ENCODE measurements at places on chromosomes 12 and 14.

- no peak for DNase-seq
Observed at GRCh38 chr12:106098691-106099200, 40.0 kb downstream of the NUAK1 start.

- DNase-seq: peak; percentile 85
Observed at GRCh38 chr14:49861699-49862088, 9.1 kb upstream of the NEMF start.

- no peak for DNase-seq
Observed at GRCh38 chr12:67855103-67855502, 134.1 kb upstream of the IFNG-AS1 start.

DNA sequence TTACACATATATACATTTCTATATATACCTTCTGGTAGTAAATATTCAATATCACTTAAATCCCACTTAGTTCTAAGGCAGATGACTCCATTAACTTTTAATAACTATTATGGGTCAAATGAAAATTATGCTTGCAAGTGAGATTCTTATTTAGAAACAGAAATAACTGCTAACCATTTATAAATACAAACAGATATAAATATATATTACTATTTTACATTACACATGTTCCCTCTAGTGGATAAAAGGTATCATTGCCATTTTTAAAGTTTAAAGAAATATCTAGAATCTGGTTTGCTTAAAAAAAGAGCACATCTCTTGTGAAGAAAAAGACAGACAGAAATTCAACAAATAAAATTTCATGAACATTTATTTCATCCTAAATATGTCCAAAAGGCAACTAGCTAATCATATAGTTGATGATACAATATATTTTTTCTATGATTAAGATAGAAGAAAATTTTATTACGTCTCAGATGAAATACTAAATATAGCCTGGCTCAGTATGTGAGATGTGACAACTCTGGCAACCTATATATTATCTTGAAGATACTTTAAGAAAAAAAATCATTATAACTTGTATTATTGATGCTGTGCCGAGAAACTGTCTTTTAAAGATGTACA is 11.7 kb upstream of the RAD51AP1 start:
- DNase-seq: no peak

DNA sequence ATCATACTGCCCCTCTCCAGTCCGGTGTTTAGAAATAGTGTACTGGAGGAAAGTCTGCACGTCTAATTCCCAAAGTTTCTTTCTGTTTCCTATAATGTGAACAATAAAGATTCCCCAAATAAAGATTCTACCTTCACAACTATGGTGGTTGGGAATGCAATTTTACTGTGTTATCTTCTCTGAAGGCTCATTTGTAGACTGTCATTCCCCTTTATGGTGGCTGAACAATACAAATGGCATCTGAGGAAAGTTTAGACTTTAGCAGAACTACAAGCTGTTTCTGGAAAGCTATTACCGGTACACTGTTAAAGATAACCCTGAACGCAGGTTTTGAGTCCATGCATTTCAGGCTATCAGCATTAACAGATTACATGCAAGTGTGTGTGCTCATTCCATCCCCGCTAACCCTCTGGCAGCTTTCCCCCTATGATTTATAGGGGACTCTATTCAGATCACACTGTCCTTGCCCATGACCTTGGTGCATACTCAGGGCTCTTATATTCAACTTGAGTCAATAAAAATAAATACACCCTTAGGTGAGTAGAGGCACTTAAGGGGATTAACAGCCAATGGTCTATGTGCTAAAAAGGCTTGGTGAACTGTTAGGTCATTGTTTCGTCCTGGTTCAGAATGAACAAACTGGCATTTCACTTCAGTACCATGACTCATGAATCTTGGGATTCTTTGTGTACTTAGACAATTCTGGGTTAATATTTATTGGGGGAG is 60.7 kb upstream of the PYGL start:
- DNase-seq: no peak

DNA sequence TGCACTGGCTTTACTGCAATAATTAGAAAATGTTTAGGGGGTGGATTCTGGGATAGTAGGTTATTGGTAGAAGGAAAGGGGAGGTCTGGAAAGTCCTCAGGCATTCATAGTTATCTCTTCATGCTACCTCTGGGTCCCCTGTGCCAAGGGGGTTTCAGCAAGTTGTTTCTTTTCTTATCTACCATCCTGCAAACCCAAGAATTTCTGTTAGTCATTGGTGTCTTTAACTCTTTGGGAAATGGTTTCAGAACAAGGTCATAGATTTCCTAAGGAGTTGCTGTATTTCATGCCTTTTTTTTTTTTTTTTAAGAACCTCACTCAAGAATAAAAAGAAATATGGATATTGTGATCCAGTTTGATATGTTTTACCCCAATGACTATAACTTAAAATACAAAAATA is 63.6 kb downstream of the SLC4A8 start:
- DNase-seq: no peak

DNA sequence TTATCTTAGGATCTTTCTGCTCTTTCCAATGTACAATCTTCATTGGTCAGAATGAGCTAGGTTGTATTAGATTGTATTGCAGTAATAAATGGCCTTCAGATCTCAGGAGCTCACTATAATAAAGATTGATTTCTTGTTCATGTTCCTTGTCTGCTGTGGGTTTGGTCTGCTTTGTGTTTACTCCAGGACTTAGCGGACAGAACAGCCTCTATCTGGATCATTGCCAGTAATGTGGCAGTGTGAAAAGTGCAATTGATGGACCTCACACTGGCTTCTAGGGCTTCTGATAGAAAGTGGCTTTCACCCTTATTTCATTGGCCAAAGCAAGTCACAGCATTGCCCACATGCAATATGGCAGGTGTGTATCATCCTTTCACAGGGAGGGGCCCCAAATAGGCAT is 81.2 kb downstream of the BTG1 start:
- no peak for DNase-seq

DNA sequence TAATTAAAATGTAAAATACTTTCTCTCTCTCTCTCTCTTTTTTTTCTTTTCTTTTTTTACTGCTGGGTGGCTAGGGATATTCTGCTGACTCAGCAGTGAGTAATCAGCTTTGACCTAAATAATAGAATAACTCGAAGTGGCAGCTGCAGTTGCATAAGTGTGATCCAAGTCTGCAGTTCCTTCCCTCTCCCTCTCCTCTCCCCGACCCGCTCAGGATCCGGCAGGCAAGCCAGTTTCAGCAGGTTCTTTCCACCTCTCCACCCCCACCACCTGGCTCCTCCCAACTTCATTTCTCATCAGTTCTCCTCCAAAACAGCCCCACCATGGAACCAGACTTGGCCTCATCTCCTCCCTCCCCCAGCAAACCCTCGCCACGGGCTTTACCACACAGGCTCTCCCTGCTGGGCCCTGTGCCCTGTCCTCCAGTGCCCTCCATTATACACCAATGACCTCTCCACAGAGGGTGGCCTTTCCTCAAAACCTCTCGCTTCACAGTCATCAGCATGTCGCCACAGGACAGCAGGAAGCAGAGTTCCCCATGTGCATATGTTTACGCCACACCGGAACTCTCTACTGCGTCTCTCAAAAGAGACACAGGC is 22.4 kb downstream of the SLC7A8 start:
- peak; percentile 68 for DNase-seq

DNA sequence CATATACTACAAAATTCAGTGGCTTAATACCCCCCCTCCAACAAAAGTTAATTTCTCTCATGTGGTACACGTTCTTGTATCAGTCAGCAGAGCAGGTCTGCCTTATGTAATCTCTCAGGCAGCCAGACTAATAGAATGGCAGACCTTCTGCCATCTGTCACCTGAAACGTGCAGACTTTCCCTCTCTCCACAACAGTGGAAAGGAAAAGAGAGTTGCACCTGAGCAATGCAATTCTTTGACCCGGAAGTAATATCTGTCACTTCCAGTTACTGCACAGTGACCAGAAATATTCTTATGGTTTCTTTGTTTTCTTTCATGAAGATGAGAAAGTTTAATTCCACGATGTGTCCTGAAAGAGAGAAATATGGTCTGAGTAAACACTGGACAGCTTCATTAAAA is 14.4 kb downstream of the KERA start:
- no peak for DNase-seq

DNA sequence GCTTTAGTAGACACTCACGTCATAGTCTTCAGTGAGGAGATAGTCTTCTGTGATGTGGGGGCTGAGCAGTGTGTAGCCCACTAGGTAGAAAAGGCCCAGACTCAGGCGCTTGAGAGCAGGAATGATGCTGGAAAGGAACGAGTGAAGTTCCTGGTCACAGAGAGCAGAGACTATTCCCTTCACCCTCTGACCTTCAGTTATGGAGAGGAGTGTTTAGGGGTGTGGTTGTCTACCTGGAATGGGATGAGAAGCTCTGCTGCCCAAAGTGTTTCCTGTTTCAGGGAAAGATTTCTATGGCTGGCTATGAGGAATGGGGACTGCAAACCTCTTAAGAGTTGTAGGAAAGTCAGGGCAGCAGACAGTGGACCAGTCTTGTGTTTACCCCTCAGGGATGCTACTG is 8.7 kb downstream of the EMG1 start:
- DNase-seq: no peak

DNA sequence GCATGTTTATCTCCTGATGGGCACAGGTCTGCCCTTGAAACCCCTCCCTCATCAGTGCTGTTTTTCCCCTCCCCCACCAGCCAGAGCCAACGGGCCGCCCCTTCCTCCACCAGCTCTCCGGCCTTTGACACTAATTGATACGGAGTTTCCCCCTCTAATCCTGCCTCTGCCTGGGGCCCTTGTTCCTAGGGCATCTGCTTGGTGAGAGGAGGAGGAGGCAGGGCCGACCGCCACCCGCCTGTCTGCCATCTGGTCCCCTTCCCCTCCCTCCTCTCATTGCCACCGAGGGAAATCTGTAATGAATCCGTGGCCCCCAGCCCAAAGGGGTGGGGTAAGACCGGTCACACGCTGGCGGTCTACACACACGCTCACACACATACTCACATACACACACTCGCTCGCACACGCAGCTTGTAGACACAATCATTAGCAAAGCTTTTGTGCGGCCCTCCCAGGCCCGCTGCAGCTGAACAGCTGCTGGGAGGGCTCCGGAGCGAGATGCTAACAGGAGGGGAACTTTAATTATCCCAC is 27.4 kb downstream of the SRRM4 start:
- no peak for DNase-seq

GRCh38 chr12:107803092-107803491 is 28.6 kb downstream of the ASCL4 start:
- DNase-seq: no peak

GRCh38 chr12:46430340-46430948 is 57.9 kb upstream of the SLC38A2 start:
- DNase-seq: no peak

DNA sequence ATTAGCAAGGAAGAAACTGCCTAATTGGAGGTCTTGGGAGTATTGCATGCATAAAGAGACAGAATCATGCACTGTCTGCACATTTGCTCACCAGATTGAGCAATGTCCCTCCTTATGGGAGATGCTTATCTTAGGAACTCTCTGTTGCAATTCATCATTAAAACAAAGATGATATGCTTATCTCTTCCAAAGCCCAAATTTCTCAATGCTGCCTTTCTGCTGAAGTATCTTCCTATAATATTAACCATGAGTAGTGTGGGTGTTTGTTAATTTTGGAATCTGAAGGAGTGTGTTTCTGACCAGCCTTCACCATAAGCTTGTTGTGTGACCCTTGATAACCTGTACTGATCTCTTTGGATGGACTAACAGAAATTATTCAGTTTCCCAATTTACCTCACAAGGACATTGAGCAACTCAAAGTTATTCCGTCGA is 1257.6 kb upstream of the FLRT2 start:
- no peak for DNase-seq

GRCh38 chr14:104802394-104803184 is 1.7 kb downstream of the ZBTB42 start:
- no peak for DNase-seq
